Activated CD4-positive, CD25-positive, alpha-beta regulatory T cell (primary cell): ENCODE measurements at places on chromosomes 2 and 18.

DNA sequence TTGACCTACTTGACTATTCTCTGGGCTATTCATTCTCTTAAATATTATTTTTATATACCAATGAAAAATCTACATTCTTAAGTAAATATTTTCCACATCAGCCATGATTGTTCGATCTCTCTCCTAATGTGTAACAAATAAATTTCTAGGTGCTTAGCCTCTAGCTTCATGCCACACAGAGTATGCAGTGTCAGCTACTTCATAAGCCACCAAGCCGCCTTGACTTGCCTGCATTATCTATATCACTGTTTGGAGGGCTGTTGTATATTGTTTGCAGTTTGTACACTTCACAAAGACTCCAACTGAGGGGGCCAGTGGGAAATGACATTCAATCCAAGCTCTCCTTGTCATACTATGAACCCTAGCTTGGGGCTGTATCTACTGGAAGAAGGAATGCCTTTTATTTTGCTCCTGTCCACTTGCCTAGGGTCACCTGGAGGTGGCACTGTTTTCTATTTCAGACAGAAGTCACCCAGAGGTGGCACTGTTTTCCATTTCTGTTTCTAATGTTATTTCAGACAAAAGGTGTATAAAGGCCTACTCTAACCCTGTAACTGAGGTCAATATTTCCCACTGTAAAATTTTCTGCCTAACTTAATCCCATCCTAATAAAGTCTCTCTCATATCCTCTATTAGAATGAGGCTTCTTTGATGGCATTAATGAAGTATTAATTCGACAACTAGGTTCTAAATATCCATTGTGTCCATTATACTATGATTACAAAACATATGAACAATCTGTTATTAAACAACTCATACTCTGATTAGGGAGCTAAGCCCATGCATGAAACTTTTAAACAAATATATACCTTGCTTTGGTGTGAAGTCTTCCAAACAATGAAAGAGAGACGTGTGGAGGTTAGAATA lies 36.4 kb downstream of the COL5A2 start:
- no peak for DNase-seq

- DNase-seq = no peak
Observed at GRCh38 chr2:162487816-162488215, 143.9 kb downstream of the GCA start.

GRCh38 chr2:177264209-177264692 lies 276 bp downstream of the NFE2L2 start:
- no peak for DNase-seq

GRCh38 chr2:4190548-4190947 lies 487.2 kb downstream of the DCDC2C start:
- DNase-seq = no peak

DNA sequence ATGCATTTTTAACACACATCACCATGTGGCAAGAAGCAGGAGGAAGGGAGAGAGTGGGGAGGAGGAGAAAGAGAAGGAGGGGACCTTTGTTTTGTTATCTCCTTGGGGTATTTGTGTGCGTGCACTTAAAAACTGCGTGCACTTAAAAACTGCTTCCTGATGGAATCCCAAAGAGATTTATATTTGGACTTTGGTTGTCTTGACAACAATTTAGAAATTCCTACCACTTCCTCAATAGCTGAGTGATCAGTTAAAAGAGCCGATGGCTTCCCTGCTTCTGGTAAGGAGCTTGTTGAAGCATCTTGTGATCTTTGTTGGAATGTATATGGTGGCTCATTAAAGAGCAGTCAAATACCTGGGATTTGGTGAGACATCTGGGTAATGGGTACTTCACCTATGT lies 4.5 kb downstream of the RAB31 start:
- no peak for DNase-seq

DNA sequence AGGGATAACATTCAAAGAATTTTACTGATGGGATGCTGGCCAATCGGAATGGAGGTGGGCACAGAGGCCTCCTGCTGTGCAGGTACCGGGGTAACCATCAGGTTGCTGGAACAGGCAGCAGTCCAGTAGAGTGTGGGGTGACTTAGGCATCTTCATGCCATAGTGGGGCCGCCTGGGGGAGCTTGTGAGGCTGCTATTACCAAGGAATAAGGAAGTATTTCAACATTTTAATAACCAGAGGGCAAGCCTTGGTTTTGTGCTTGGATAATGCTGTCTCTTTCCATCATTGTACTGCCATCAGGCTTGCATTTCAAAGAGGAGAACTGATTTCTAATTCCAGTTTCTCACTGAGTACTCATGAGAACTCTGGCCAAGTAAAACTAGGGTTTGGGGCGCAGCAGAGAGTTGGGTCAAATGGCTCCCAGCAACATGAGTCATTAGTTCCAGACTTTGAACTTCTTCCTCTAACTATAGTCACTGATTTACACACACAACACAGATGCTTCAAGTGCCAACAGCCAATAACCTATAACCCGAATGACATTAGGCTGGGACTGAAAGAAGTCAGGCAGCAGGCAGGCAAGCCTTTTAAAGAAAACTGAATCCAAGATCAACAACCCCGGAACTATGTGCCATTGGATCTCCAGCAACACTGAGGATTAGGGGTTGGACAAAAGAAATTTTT lies 56.1 kb upstream of the FHL2 start:
- no peak for DNase-seq

- DNase-seq = no peak
Observed at GRCh38 chr2:220144411-220144810, 517.0 kb downstream of the SLC4A3 start.

GRCh38 chr2:48144777-48145176 lies 238.5 kb upstream of the FBXO11 start:
- DNase-seq = no peak

DNA sequence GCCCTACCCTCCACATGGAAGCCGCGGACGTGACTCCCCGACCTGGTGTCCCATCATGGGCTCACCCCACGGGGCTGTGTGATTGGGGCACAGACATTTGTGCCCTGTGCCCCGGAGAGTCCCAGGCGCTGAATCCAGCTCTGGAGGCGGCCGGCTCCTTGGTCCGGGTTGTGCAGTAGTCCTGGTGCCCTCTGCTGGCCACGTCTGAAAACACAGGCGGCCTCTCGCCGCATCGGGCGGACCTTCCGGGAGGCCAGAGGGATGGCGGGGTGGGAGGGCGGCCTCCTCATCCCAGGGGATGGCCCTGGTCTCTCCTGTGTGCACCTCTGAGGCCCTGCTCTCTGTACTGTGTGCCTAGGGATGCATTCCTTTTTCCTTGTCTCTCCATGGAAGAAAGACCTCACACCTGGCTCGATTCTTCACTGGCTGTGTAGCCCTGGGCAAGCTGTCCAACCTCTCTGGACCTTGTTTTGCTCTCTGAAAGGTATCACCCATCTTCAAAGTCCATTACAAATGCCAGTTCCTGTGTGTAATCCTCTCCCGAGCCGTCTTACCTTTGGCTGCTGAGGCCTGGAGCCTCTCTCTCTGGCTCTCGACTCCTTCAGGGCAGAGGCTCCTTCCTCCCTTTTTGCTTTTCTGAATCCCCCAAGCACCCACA lies 27.6 kb downstream of the CELF4 start:
- DNase-seq = peak; percentile 3
